ENCODE measurements at places on chromosomes 7 and 10.

DNA sequence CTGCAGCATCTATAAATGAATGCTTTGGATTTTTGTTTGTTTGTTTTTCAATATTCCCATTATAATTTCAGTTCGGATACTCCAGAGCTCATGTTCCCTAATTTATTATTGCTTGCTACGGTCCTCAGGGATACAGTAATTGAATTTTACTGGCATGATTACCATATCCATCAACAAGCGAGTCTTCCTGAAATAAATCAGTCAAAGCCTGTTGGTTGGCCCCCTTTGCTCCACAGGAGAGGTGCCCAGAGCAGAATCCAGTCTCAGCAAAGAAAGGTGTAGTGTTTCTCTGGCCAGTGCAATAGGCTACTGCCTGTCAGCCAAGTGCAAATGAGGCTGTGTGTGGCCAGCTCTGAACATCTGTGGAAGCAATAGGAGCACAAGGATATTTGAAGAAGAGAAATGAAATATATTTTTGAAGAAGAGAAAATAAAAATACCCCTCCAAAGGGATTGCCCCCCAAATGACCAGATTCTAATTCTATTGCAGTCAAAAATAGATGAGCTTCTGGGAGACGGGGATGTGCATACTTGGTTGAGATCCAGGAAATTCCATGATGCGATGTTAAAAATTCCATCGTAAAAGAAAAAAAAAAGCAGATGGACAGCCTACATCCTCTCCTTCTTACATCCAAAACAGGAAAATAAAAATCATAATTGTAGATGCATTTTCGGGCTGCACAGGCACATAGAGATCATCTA is 18.1 kb downstream of the TRIL start:
- no peak for DNase-seq

DNA sequence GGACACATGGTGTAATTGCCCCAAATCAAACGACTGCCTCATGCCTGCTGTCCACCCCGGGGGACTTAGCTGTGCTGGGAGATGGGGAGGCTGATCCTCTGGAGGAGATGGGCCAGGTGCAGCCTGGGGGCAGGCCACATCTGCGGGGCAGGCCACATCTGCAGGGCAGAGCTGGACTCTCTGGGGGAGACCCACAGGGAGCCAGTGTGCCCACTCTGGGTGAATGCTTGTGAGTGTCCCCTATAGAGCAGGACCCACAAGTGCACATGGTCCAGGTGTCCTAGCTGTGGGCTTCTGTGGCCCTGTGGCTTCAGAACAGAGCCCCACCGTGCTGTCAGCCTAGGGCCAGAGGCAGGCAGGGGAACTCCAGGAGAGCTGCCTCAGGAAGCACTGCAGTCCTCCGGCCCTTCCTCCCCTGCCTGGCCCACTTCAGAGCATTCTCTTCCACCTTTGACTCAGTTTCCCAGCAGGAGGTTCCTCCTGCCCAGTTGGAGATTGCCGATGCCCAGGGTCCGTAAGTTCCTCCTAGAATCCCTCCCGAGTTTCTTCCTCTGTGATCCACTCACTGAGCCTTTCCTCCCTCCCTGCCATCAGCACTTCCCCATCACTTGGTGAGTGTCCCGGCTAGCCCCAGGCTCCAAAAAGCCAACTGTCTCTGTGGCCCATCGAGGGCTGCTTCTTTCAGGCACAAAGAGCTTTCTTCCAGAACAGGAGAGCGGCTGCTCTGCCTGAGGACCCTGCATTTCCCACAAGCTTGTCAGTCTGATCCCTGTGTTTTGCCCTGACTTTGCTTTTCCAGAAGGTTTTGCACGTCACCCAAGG is 50.3 kb downstream of the ADCYAP1R1 start:
- no peak for DNase-seq

GRCh38 chr7:156124356-156124755 is 312.1 kb upstream of the SHH start:
- DNase-seq: no peak

- no peak for DNase-seq
Observed at GRCh38 chr10:79384773-79385391, 37.6 kb downstream of the PPIF start.

- no peak for DNase-seq
Observed at GRCh38 chr7:44109991-44110390, 5.8 kb downstream of the AEBP1 start.

DNA sequence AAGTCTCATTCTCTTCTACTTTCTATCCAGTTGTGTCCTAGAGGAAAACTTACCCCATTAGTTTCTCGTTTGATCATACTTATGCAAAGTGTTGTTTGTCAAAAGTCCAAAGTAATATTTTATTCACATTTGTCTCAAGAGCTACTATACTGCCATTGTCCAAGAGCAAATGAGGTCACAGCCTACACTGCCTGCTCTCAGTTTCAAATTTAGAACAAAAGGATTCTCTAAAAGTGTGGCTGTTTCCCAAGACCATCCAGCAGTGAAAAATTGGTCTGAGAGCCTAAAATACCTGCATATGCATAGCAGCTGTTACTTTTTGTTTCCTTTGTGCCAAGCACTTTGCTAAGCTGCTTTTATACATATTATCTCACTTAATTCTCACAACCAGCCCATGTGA is 439.5 kb upstream of the NFE2L3 start:
- DNase-seq: no peak

- DNase-seq: peak; percentile 35
Observed at GRCh38 chr7:91325726-91326125, 61.5 kb downstream of the FZD1 start.

GRCh38 chr7:148834605-148835004 is 49.5 kb downstream of the EZH2 start:
- DNase-seq: no peak

DNA sequence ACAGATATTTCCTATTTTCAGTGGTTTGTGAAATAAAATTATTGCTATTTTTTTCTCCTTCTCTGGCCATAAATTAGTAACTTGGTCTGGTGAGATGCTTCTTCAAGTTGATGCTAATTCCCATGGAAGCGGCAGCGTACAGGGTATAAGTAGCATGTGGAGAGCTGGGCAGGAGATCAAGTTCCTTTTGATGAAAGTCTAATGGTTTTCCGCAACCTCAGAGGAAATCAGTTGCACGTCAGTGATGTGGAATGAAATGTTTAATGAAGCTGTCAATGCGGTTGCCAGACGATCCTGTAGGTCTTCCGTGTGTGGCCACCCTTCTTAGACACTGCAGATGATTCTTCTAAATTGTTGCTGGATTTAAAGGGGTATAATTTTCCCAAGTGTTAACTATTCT is 236.4 kb upstream of the GRM3 start:
- no peak for DNase-seq

DNA sequence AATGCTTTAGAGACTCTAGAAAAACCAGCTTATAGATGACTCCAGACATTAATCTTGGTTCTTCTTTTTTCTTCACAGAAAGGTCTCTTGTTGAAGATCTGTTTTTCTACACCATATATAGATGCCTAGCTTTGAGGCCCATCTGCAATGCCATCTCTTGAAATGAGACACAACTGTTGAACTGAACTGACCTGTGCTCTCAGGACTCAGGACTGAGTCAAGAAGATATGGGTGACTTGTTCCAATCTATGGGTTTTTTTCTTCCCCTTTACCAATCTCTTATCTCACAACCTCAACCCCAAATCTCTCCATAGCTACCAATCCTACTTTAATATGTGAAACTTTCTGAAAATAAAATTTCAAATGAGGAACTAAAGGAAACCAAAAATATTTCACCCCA is 194.7 kb downstream of the SNX13 start:
- no peak for DNase-seq

DNA sequence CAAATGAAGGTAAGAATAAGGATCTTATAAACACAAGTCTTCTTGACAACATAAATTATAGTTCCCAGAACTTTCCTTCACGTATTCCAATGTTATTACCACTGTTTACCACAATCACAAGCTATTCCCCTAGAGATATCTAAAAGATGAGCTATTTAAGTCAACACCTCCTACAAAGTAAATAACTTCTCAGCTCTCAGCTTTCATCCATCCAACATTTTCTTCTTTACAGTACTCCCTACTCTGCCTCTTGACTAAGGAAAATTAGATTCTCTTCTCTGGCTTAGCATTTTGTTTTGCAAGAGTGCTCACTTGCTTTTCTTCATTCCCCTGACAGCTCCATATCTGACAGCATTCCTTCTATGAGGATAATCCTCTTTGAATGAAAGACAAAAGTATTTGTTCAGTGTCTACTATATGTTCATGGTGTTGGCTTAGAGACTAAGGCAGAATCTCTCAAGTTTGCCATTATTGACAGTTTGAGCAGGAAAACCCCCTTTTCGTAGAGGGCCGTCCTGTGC is 93.0 kb upstream of the IL6 start:
- DNase-seq: no peak

- DNase-seq: no peak
Observed at GRCh38 chr7:86964973-86965726, 94.3 kb downstream of the ELAPOR2 start.

Measured in stromal cell of bone marrow (primary cell).